ENCODE measurements at places on chromosomes 11 and 22.

DNA sequence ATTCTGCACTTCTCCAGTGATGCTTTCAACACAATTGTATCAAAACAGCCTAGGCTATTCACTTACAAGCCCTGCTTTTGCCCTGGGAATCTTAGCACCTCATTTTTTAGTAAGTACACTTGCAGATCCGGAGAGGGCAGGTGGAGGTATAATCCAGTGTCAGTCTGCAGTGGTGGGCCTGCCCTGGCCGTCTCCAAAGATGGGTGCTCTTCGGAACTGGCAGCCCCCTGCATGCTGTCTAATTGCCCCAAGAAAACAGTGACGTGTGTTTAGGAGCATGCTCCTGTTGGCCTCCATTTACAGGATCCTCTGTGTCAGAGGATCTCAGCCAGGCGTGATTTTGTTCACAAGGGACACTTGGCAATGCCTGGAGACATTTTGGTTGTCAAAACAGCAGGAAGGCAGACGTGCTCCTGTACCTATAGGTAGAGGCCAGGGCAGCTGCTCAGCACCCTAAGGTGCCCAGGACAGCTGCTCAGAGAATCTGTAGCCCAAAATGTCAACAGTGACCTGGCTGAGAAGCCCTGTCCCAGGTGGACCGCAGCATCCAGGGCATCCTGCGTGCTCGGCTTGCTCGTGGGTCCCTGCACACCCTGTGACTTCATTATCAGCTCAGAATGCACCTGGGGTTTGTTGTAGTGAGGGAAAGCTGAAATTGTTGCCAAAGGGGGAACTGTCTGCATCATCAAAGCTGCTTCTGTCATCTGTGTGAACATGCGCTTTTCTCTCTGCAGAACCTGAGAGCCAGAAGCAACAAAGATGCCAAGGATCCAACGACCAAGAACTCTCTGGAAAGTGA, 90.7 kb downstream of the BCR start:
- DNase-seq: no peak

- peak; percentile 52 for DNase-seq
These were observed 38.5 kb upstream of the CYP2D6 start for GRCh38 chr22:42169055-42169469.

GRCh38 chr11:110077831-110078325, 15.3 kb upstream of the ZC3H12C start:
- DNase-seq: no peak

DNA sequence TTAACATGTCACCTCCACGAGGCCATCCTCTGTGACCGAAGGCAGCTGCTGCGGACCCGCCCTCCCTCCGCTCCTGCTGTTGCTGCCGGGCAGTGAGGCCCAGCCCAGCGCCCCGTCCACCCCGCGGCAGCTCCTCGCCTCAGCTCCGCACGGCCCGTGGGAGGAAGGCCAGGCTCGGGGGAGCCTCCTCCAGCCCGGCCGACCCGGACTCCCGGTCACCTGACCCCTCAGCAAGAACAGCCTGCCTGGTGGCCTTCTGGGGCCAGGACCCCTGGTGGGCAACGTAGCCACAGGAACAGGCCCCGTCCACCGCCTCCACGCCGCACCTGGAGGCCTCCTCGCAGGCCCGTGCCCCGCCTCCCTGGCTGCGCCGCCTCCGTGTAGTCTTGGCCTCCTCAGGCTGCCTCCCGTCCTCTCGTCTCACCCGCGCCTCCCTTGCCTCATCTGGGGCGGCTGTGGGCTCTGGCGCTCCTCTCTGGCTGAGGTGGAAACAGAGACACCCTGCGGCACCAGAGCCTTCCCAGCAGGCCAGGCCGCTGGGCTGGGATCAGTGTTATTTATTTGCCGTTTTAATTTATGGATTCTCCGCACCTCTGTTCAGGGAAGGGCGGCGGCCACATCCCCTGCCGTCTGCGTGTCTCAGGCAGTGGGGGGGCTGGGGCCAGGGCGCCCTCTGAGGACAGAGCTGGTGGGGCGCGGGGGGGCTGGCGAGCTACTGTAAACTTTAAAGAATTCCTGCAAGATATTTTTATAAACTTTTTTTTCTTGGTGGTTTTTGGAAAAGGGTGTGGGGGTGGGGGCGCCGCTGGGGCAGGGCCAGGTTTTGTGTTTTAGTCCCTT, 25.4 kb downstream of the MOB2 start:
- DNase-seq: no peak

- no peak for DNase-seq
These were observed 1.1 kb upstream of the RIN1 start for GRCh38 chr11:66337103-66337899.

DNA sequence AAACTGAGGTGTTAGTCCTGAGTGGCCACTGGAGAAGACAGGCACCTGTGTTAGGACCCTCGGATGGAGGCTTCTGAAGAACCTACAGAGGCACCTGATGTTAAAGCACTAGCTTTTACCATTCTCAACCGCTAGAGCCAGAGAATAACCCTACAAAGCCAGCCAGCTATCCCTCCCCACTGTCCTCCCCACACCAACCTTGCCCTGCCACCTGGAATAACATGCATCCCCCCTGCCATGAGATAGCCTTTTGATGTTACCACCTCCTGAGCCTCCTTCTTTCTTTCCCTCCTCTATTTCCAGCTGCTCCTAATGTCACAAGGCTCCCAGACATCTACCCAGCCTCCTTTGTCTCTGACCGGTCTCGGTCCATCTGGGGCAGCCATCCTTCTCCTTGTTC, 28.1 kb downstream of the COMMD9 start:
- no peak for DNase-seq

DNA sequence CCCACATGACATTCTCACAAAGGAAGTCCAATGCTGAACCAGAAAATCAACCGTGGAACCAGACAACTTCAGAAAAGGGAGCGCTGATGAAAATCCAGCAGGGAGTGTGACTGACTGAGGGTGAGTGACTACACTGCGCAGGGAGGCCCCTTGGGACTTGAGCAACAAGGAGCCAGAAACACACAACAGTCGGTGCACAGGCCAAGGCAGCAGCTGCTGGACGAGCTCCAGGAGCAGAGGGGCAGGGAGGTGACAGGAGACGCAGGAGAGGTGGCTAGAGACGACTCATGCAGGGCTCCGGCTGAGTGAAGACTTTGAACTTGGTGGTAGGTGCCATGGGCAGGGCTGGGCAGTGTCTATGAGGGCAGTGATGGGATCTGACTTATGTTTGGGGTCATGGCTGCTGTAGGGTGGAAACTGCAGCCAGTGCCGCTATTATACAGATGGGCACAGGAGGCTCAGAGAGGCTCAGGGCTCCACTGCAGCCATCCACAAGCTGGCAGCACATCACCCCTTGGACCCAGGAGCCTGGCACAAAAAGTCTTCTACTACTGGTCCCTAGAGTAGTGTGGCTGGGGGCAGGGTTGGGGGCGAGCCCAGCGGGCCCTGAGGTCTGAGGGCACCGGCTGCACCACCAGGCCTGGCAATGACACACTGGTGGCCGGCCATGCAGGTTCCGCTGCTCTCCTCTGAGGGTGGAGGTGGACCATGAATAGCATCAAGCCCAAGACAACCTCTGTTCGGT, 10.3 kb upstream of the FADD start:
- DNase-seq: no peak

- no peak for DNase-seq
These were observed 11.0 kb downstream of the SLC29A2 start for GRCh38 chr11:66360406-66361073.

DNA sequence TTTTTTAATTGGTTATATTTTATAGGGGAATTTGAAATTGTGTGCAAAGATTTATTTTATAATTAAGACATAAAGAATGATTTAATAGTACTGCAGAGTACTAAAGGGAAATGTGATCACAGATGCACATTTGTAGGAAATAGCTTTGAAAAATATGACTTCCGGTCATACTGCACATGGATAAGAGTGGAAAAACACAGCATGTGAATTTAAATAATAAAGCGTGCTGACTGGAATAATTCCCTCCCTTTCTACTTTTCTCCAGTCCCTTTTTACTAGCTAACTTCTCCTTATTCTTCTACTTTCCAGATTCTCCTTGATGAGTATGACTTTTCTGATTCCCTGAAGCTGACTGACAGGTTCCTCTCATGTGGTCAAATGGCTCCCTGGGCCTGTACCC, 238.4 kb upstream of the CTSC start:
- DNase-seq: no peak

GRCh38 chr11:88115828-88116755, 59.2 kb downstream of the RAB38 start:
- no peak for DNase-seq

- no peak for DNase-seq
These were observed 115.6 kb downstream of the SGSM3 start for GRCh38 chr22:40485813-40486667.

- DNase-seq: peak; percentile 39
These were observed 661 bp downstream of the ADAMTS8 start for GRCh38 chr11:130427581-130428315.

GRCh38 chr11:12845739-12846358, 163.3 kb upstream of the RASSF10 start:
- DNase-seq: no peak
